Suprapubic skin (tissue), 4 donors: ENCODE measurements at places on chromosomes 7 and 10. TPM values are rescaled to one million over a fixed set of nuclear protein-coding genes. Genes with fewer than 3 reads are reported as not detected.

GRCh38 chr7:2729893-2730716 is 42.1 kb downstream of the AMZ1 start:
- peaks cover 24% of the 10 kb centered on the region for H3K36me3 ChIP-seq
- DNase-seq = peak; percentile 46
- H3K27ac ChIP-seq = peak overlapping the region; percentile 4

Gene MKI67
- 5.6 TPM for total RNA-seq

DNA sequence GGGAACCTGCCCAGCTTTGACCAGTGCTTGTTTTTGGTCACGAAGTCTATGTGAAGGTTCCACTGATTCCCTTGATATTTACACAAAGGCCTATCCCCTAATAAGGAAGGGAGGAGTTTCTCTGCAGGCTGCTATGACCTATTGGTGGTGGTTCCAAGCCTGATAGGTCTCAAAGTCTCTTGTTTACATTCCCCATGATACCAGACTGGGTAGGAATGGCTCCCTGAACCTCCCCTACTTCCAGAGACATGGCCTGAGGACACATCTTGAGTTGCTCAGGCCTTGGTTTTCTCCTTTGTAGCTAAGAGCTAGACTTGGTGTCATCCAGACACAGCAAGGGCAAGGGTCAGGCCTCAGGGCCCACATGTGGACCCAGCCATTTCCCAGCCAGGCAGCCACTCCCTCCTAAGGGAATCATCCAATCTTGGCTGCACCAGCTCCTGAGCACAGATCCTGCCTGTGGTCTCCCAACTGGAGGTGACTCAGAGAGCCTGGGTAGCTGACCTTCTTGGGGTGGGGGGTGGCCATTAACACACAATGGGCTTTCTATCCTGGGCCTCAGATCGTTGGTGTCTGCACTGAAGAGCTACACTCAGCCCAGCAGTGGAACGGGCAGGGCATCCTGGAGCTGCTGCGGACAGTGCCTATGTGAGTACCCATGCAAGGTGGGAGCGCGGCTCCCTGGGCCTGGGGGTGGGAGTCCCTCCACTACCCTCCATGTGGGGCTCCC is 51.0 kb upstream of the TRIM8 start:
- DNase-seq = no peak
- no peak overlapping the region for H3K27ac ChIP-seq
- peaks cover 27% of the 10 kb centered on the region for H3K36me3 ChIP-seq
- no peak overlapping the region for H3K4me3 ChIP-seq
- no peaks in the 10 kb centered on the region for H3K27me3 ChIP-seq

Gene SPACDR
- total RNA-seq = not detected

GRCh38 chr10:127468632-127469031 is 80.5 kb upstream of the NPS start:
- no peaks in the 10 kb centered on the region for H3K4me1 ChIP-seq
- H3K27me3 ChIP-seq = peaks cover 7% of the 10 kb centered on the region
- no peak for DNase-seq
- no peaks in the 10 kb centered on the region for H3K36me3 ChIP-seq
- H3K4me3 ChIP-seq = no peak overlapping the region
- no peak overlapping the region for H3K27ac ChIP-seq

Gene TRIM50
- total RNA-seq = 0.30 TPM

GRCh38 chr7:38463277-38464225 is 167.6 kb downstream of the AMPH start:
- no peaks in the 10 kb centered on the region for H3K27me3 ChIP-seq
- no peak overlapping the region for H3K27ac ChIP-seq
- DNase-seq = no peak
- no peaks in the 10 kb centered on the region for H3K4me1 ChIP-seq

Gene LRRC61
- total RNA-seq = 7.9 TPM

DNA sequence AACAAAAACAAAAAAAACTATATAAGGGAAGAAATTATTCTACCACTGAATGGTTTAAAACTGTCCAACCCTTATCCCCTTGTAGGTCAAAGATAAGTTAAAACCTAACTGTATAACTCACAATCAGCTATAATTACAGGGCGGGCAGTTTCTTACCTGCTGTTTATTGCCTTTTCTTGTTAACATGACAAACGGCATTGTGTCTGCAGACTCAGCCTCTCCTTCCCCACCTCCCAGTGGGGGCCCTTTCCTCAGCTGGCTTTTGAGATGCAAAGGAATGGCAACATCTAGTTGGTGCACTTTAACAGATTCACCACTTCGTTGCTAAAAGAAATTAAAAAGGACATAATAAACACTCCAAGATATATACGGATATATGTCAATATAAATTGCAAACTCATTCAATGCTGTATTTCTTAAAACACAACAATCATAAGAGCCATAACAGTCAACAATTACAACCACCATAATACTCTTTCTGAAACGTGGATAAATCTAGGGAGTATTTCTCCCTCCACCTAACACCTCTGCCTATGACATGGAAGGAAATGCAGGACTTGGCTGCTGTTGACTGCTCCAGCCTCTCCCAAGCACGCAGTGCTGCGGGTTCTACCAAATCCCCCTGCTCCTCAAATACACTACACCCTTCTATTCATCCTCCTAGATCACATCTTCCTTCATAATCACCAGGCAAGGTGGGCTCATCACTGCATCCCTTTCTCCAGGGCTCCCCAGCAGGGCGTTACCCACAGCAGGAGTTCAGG is 106.0 kb downstream of the UPF2 start:
- H3K27ac ChIP-seq = no peak overlapping the region
- H3K4me1 ChIP-seq = no peaks in the 10 kb centered on the region
- H3K4me3 ChIP-seq = no peak overlapping the region
- H3K36me3 ChIP-seq = peaks cover 57% of the 10 kb centered on the region

DNA sequence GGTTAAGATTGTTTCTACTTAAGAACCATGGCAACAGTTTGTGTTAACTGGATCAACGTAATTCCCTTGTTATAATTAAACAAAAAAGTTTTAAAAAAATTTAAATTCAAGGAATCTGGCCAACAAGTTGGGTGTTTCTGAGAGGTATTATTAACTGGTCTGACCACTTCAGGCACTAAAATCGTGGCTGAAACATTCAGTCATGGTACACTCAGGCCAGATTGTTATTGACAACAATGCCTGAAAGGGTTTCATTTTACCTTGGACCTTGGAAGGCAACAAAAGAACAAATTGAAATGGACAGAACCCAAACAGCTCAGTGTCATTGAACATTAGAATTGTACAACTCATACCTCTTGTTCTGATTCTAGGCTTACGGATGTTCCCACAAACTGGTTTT is 103.3 kb upstream of the ARMC3 start:
- no peaks in the 10 kb centered on the region for H3K4me1 ChIP-seq
- H3K27ac ChIP-seq = no peak overlapping the region
- no peak overlapping the region for H3K4me3 ChIP-seq
- H3K27me3 ChIP-seq = no peaks in the 10 kb centered on the region
- no peaks in the 10 kb centered on the region for H3K36me3 ChIP-seq

Gene DGKB
- total RNA-seq = 0.30 TPM

Gene DPYSL4
- total RNA-seq = not detected

DNA sequence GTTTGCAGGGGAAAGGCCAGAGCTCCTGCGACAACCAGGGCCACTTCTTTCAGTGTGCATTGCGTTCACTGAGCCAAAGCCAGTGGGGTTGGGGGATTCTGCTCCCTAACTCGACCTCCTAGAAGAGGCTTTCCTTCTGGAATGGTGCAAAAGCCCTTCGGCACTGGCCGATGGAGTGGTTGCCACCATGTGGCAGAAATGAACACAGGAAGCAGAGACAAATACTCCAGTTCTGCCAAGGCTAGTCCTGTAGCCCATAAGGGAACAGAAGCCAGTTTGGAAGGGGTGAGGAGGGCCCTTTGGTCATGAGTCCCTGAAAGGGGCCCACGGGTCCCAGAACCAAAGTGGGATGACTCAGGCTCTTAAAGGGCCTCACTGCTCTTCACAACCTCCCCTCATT is 29.7 kb upstream of the ACSL5 start:
- no peak for DNase-seq
- H3K4me3 ChIP-seq = no peak overlapping the region
- no peaks in the 10 kb centered on the region for H3K4me1 ChIP-seq
- no peaks in the 10 kb centered on the region for H3K36me3 ChIP-seq

DNA sequence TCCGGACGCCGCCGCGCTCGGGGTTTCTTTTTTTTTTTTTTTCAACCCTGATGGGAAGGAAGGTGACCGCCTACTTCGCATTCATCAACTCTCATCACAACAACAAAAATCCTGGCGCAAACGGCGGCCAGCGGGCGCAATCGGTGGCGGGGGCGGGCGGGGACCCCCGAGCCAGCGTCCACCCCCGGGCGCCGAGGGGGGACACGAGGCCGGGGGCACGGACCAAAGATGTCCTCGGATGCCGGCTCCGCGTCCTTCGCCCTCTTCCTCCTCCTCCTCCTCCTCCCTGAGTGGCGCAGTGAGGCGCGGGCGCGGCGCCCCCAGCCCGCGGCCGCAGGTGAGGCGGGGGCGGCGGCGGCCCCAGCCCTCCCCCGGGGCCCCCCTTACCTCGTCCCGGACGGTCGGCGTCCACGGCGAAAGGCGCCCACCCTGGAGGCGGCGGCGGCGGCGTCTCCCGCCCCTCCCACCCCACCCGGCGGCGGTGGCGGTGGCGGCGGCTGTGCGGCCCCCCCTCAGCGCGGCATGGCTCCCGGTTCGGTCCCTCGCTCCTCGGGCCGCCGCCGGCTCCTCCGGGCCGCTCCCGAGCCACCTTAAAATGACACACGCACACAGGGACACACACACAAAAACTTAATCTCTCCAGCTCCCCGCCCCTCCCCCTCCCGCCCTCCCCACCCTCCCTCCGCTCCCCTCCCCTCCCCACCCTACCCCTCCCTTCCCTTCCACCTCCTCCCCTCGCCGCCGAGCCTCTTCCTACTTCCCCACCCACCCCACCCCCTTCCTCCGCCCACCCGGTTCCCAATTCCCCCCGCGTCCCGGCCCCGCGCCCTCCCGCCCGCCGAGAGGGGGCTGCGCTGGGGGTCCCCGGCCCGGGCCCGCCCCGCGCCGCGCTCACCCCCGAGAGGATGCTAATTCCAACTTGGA is at the start of gene CTBP2:
Gene CTBP2 (minus strand): TSS at position 632 of the 924 bp plus-strand sequence.
- H3K4me3 ChIP-seq = peak within 1 kb of the TSS; percentile 86
- no peaks in the 10 kb centered on the region for H3K36me3 ChIP-seq
- peak within 1 kb of the TSS; percentile 95 for H3K27ac ChIP-seq
- H3K4me1 ChIP-seq = peaks cover 48% of the 10 kb centered on the region

GRCh38 chr7:75937958-75938786 is 23.2 kb downstream of the POR start:
- peak; percentile 82 for DNase-seq
- peaks cover 12% of the 10 kb centered on the region for H3K4me1 ChIP-seq
- no peaks in the 10 kb centered on the region for H3K36me3 ChIP-seq
- no peaks in the 10 kb centered on the region for H3K27me3 ChIP-seq
- H3K27ac ChIP-seq = no peak overlapping the region

GRCh38 chr10:35486297-35486990 is 118.7 kb upstream of the GJD4 start:
- no peak for DNase-seq
- peaks cover under 1% of the 10 kb centered on the region for H3K4me1 ChIP-seq
- no peak overlapping the region for H3K4me3 ChIP-seq
- H3K36me3 ChIP-seq = no peaks in the 10 kb centered on the region
- no peaks in the 10 kb centered on the region for H3K27me3 ChIP-seq

Gene AFAP1L2
- 32.0 TPM for total RNA-seq

Gene OR2A42
- total RNA-seq = not detected

Gene AKR1C4
- not detected for total RNA-seq

GRCh38 chr7:35331730-35332678 is 78.1 kb upstream of the TBX20 start:
- DNase-seq = no peak
- H3K36me3 ChIP-seq = no peaks in the 10 kb centered on the region
- H3K4me3 ChIP-seq = no peak overlapping the region
- H3K27me3 ChIP-seq = no peaks in the 10 kb centered on the region
- H3K27ac ChIP-seq = no peak overlapping the region

DNA sequence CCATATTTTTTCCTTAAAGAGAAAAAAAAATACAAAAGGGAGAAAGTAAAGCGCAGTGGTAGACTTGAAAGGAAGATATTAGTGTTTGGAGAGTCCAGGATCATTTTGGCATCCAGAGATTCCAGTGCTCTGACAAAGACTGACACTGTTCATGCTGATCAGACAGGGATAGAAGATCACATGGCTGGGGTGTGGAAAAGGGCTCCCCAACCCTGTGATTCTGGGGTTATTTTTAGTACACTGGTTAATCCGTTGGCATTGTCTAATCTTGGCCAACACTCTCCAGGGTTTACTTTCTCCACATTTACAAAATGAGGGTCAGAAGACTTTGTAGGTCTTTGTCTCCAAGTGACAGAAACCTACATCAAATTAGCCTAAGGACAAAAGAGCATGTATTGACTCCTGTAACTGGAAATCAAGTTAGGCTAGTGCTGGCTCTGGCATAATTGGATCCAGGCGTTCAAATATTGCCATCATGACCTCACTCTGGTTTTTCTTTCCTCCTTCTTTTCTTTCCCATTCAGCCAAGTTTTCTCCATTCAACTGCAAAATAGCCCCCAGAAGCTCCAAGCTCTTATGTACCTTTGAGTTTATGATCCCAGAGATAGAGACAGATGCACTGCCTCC is 181.6 kb downstream of the PHTF2 start:
- no peak for DNase-seq
- H3K27me3 ChIP-seq = no peaks in the 10 kb centered on the region
- no peak overlapping the region for H3K27ac ChIP-seq
- no peak overlapping the region for H3K4me3 ChIP-seq

- no peak for DNase-seq
- H3K27ac ChIP-seq = no peak overlapping the region
- H3K36me3 ChIP-seq = no peaks in the 10 kb centered on the region
- H3K4me1 ChIP-seq = no peaks in the 10 kb centered on the region
Observed at GRCh38 chr7:113774182-113774807, 144.5 kb downstream of the PPP1R3A start.

GRCh38 chr10:91289305-91289704 is 68.8 kb downstream of the PCGF5 start:
- no peak for DNase-seq
- H3K36me3 ChIP-seq = no peaks in the 10 kb centered on the region
- H3K4me1 ChIP-seq = peaks cover 3% of the 10 kb centered on the region
- H3K27me3 ChIP-seq = no peaks in the 10 kb centered on the region
- no peak overlapping the region for H3K4me3 ChIP-seq

DNA sequence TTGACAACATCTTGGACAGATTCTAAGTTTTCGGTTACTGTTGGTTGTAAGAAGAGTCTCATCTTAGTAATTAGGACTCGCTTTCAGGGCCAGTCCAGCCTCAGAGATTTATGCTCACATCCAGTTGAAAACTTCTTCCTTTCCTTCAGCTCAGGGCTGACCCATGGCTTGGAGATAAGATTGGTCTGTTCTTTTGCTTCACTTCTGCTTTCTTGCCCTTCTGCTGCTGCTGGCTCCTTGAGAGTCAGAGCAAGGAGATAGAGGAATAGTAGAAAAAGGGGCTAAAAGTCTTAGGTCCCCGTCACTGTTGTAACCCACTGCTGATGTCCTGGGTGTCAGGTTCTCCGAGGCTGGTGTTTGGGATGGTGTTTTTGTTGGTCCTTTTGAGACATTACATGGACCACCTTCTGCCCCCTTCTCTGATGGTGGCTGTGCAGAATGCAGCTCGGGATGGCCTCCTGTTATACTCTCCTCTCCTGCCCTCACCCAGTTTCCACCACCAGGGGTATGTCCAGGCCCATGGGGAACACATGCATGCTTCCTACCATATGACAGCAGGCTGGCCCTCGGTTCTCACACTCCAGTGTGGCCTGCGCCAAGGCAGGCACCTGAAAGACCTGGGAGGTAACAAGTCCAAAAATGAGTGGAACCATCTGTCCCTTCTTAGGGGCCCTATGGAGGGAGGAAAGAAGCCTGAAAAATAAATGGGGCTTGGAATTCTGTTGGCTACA is 67.8 kb upstream of the PCBD1 start:
- no peaks in the 10 kb centered on the region for H3K4me1 ChIP-seq
- H3K4me3 ChIP-seq = no peak overlapping the region
- H3K27me3 ChIP-seq = peaks cover 5% of the 10 kb centered on the region
- H3K27ac ChIP-seq = no peak overlapping the region
- DNase-seq = no peak
- no peaks in the 10 kb centered on the region for H3K36me3 ChIP-seq
